ENCODE measurements at places on chromosomes 4 and X.
A peak's percentile ranks its signal among the peaks of the same experiment; 100 is the strongest.

GRCh38 chr4:40179360-40179759 is 17.5 kb upstream of the RHOH start:
- DNase-seq = no peak

GRCh38 chrX:67622053-67622585 is 78.3 kb downstream of the AR start:
- DNase-seq = no peak

DNA sequence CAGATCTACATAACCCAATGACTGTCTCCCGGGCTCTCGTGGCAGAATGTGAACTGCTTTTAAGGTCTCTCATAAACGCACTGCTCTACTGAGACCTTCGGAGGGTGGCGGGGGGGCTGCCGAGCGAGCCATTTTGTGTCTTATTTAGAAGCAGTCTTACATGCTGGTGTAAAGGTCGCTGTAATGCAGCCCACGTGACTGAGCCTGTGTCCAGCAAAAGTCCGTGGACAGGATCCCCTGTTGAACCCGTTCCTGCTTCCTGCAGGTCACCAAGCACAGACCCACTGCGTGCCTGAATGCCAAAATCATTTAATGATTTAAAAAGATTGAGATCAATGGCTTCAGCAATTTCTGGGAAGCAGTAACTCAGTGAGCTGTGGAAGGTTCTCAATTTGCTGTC is 415.9 kb downstream of the BCOR start:
- DNase-seq = no peak

GRCh38 chr4:77819404-77819842 is 255 bp upstream of the CNOT6L start:
- no peak for DNase-seq

DNA sequence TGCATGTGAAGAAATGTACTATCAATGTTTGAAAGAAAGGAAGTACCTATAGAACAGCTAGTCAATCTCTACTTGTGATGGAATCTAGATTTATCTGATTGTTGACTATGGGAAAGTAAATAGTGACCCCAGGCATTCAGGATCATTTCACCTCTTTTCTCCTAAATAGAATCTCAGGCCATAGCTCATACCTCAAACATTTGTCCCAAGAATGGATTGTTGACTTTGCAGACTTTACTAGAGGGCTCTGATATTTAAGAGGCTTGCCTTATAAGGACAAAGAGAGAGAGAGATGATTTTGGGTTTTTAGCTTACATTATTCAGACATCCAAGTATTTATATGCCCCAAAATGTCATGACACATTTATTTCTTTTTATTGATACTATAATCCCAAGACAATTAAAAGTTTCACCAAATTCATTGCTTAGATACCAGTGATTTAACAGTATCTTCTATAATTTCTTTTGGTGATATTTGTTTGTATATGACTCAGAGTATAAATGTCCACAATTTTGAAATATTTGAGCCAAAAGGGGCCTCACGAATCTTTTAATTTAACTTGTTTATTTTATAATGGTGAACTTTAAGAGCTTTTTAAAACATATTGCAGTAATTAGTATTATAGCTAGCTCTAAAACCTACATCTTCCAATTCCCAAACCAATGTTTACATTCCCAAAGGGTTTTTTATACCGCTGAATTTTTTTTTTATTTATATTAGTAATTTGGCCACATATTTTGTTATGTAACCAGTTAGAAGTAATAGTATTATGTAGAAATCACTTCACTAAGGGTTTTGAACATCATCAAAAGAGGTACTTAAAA is 614.1 kb downstream of the PCDH7 start:
- DNase-seq = no peak

DNA sequence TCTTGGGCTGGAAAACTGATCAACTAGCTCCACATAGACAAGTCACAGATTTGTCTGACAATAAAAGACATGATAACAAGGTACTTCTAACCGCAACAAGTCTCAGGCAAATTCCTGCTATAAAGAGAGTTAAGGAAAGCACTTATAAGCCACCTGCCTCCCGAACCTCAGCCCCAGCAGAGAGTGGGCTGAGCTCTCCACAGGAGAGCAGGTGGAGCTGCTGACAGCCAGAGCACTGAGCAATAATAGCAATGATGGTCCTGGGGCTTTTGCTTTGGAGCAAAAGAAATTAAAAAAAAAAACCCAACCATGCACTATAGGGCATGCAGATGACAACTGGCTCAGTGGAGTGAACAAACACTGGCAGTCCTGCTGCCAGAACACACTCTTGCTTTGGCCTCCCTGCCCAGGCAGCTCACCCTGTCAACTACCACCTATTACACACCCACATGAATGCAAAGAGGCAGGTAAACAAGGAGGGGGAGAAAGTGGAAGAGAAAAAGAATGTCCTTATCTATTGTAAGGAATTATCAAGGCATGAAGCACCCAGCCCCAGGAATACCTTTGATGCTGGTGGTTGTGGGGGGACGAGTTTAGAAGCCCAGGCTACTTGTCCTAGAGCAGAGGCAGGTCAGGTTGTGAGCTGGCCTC is 135.8 kb upstream of the DGKK start:
- no peak for DNase-seq

DNA sequence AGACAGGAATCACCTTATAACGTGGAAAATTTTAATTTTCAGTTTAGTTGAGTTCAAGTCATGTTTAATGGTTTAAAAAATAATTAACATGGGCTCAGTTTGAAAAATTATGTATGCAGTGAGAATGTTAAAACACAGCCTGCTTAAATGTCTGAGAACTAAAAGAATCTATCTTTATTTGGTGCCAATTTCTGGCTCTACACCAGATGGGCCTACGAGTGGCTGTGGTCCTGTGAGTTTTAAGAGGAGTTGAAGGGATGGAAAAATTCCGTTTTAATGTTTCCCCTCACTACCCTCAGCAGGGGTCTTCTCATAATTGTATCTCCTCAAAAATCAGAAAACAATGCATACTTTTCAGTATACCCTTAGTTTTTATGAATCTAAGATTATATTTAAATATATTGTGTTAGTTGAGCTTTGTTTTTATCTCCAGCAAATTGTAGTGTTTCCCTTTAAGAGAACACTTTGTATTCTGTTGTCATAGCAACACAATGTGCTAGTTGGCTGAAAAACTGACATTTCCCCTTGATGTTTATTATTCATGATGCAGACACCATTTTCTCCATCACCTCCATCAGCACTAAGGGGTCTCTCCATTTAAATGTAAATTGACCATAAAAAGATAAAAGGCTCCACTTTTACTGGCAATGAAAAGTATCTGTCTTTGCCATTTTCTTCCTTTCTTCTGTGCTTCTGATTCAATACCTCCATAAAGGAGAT is 393.5 kb upstream of the GRIA3 start:
- no peak for DNase-seq

- peak; percentile 61 for DNase-seq
Measured at GRCh38 chrX:129823115-129823514, 20.6 kb downstream of the ZDHHC9 start.

- DNase-seq = no peak
Measured at GRCh38 chr4:26753617-26754016, 107.0 kb upstream of the STIM2 start.

- no peak for DNase-seq
Measured at GRCh38 chr4:38152305-38152704, 192.1 kb downstream of the PTTG2 start.

GRCh38 chr4:78565971-78566372 is 14.4 kb downstream of the ANXA3 start:
- no peak for DNase-seq
